ENCODE measurements at places on chromosomes 4 and X. TPM values are rescaled to one million over a fixed set of nuclear protein-coding genes. Genes with fewer than 3 reads are reported as not detected.

DNA sequence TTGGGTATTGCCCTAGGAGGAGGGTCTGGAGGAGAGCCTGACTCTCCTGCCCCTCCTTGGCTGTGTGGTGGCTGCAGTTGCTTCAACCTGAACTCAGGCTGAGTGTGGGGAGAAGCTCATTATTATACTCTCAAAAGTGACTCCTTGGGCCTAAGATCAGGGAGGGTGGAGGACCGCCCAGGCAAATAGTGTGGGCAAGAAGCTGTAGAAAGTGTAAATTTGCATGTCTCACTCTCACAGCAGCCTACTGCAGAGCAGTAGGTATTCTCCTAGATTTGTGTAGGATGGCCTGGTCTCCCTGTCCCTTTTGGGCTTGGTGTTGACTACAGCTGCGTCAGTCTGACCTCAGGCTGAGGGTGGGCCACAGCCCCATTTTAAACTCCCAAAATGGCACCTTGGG is 156.1 kb downstream of the ZNF330 start:
- peaks cover 6% of the 10 kb centered on the region for H3K36me3 ChIP-seq
- H3K4me1 ChIP-seq = no peaks in the 10 kb centered on the region
- no peak for DNase-seq
- H3K27ac ChIP-seq = no peak overlapping the region
- H3K27me3 ChIP-seq = no peaks in the 10 kb centered on the region
- no peak overlapping the region for H3K4me3 ChIP-seq

DNA sequence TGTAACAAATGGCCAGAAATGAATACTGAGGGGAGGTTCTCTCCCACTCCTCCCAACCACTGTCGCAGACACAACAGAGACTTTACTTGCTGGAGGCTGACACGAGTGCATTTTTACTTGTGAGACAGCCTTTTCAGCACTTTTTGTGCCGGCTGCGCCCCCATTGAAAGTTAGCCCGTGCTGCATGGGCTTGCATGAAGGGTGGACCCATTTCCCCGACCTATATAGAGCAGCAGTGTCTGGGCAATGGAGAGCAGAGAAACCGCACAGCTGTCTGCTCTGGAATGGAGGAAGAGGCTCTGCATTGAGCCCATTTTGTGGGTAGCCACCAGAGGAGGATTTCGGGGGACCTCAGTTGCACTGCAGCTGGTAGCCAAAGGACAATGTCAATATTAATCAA is 208.8 kb downstream of the UGT8 start:
- H3K4me3 ChIP-seq = no peak overlapping the region
- H3K27me3 ChIP-seq = no peaks in the 10 kb centered on the region
- H3K27ac ChIP-seq = no peak overlapping the region
- no peaks in the 10 kb centered on the region for H3K36me3 ChIP-seq
- no peak for DNase-seq

DNA sequence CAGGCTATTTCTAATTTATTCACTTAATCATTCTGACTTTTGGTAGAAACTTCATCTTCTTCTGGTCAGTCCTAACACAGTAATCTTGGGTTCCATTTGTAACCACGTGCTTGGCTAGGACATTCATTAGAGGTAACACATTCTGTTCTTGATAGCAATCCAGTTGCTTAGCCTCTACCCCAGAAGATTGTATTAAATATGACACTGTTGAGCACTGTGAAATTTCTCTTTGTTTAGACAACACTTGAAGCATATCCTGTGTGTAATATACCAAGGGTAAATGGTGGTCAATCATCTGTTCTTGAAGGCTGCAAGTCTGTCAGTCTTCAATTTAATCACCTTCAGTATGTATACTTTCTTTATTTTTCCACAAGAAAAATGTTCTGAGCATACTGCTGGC is 523.0 kb downstream of the ANKRD50 start:
- H3K4me1 ChIP-seq = no peaks in the 10 kb centered on the region
- no peaks in the 10 kb centered on the region for H3K36me3 ChIP-seq
- H3K27ac ChIP-seq = no peak overlapping the region
- H3K4me3 ChIP-seq = no peak overlapping the region

- H3K4me1 ChIP-seq = no peaks in the 10 kb centered on the region
- H3K36me3 ChIP-seq = no peaks in the 10 kb centered on the region
- no peak for DNase-seq
- H3K4me3 ChIP-seq = no peak overlapping the region
- H3K27ac ChIP-seq = no peak overlapping the region
- H3K27me3 ChIP-seq = peaks cover 16% of the 10 kb centered on the region
Observed at GRCh38 chr4:184142121-184143000, 75.3 kb downstream of the ENPP6 start.

DNA sequence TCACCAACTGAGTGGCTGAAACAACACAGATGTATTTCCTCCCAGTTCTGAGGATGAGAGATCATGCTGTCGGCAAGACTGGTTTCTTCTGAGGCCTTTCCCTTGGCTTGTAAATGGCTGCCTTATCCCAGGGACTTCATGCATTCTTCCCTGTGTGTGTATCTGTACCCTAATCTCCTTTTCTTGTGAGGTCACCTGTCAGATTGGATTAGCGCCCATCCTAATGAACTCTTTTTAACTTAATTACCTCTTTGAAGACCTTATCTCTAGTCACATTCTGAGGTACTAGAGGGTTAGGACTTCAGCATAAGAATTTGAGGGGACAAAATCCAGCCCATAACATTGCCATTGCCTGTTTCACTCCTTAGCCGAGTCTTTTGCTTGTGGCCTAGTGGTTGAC is 59.5 kb upstream of the TMEM150C start:
- no peaks in the 10 kb centered on the region for H3K36me3 ChIP-seq
- H3K27me3 ChIP-seq = peaks cover 7% of the 10 kb centered on the region
- DNase-seq = no peak
- no peak overlapping the region for H3K4me3 ChIP-seq
- H3K27ac ChIP-seq = no peak overlapping the region
- peaks cover 12% of the 10 kb centered on the region for H3K4me1 ChIP-seq

DNA sequence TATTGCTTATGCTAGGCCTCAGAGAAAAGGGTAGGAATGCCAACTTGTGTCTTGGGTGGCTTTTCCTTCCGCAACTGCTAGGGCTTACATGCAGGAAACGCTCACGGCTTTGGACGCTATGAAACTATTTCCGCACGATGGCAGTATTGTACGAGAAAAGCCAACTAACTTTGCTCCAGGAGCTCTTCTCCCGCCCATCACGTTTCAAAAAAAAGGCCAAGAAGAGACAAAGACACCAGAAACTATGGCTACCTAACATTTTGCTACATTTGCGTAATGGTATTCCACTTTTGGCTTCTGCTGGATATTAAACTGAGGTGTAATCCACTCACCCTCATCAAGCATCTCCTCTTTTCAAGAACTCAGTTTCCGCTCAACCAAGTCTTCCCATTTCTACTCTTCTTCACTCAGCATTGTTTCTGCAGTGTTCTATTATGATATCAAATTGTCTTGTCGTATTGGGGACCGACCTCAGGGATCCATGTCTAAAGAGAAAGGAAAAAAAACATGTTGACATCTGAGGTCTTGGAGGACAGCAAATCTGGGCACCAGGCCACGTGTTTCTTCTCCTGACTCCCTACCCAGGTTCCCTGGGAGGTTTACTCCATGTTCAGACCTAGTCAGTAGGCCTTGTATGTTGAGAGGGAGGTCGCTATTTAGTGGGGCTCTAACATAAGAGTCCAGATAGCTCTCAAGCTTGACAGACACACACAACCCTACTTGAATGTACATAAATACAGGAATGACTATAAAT is 239.4 kb upstream of the STK26 start:
- peaks cover 37% of the 10 kb centered on the region for H3K36me3 ChIP-seq
- H3K4me1 ChIP-seq = no peaks in the 10 kb centered on the region
- no peak overlapping the region for H3K27ac ChIP-seq
- no peak for DNase-seq
- H3K4me3 ChIP-seq = no peak overlapping the region

DNA sequence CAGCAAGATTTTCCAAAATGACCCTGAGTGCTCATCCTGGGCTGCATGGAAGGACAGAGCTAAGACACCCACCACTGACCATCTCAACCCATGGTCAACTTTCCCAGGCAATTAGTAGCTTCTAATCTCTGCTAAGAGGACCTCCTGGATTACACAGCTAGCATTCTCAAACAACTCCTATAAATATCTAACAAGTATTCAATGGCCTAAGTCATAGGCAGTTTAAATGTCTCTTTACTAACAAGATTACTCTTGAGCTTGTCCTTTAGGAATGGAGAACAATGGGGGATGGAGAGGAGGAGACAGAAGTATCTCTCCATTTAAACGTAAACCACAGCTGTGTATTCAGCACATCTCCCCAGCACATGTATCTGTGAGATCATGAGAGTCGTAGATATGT is 118.1 kb downstream of the WDFY3 start:
- H3K27ac ChIP-seq = no peak overlapping the region
- no peak for DNase-seq
- H3K4me3 ChIP-seq = no peak overlapping the region
- peaks cover 36% of the 10 kb centered on the region for H3K36me3 ChIP-seq
- H3K27me3 ChIP-seq = no peaks in the 10 kb centered on the region

GAGE1 gene
- total RNA-seq = not detected

DNA sequence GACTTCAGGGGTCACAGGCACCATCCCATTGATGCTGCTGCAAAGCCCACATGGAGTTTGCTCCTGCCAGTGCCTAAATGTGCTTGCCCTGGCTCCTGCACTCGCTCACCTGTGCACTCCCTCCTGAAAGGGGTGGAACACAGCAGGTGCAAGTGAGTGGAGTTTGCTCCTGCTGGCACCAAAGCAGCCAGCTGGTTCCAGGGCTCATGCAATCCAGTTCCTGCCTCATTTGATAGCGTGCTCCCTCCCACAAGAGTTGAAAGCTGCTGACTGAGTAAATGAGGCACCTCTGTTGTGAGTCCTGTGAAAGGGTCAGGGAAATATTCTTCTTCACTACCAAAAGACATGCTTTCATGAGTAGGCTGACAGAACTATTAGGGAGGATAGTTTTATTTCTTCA is 30.5 kb downstream of the CXCL8 start:
- no peak overlapping the region for H3K27ac ChIP-seq
- H3K4me3 ChIP-seq = no peak overlapping the region
- no peaks in the 10 kb centered on the region for H3K36me3 ChIP-seq
- H3K4me1 ChIP-seq = peaks cover 1% of the 10 kb centered on the region

GRCh38 chr4:184792334-184792733 is 33.4 kb downstream of the ACSL1 start:
- no peak for DNase-seq
- H3K27ac ChIP-seq = no peak overlapping the region
- peaks cover 22% of the 10 kb centered on the region for H3K27me3 ChIP-seq
- H3K4me3 ChIP-seq = no peak overlapping the region

GRCh38 chr4:174053895-174054294 is 229.6 kb downstream of the FBXO8 start:
- no peak for DNase-seq
- H3K4me1 ChIP-seq = no peaks in the 10 kb centered on the region
- no peak overlapping the region for H3K27ac ChIP-seq

GRCh38 chr4:165667969-165668368 is 205.1 kb upstream of the TLL1 start:
- DNase-seq = no peak
- no peaks in the 10 kb centered on the region for H3K36me3 ChIP-seq
- H3K4me1 ChIP-seq = peaks cover 7% of the 10 kb centered on the region
- no peak overlapping the region for H3K27ac ChIP-seq
- no peaks in the 10 kb centered on the region for H3K27me3 ChIP-seq
- no peak overlapping the region for H3K4me3 ChIP-seq

DNA sequence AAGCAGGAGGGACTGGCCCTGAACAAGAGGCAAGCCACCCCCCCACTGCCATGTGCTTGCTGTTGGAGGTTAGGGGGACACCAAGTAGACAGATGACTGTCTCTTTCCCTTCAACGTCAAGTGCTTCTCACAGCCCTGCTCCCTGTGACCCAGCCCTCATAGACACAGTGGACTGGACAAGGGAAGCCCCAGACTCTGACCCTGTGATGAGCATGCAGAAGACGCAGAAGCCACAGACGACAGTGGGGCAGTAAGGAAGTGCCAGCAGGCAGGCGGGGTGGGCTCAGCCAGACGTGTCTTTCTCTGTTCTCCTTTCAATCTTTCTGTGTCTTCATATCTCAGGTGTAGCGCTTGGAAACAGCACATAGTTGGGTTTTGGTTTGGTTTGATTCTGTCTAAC is 2.4 kb upstream of the L1CAM start:
- no peak overlapping the region for H3K4me3 ChIP-seq
- H3K36me3 ChIP-seq = no peaks in the 10 kb centered on the region
- no peak for DNase-seq
- H3K4me1 ChIP-seq = no peaks in the 10 kb centered on the region
- peaks cover 49% of the 10 kb centered on the region for H3K27me3 ChIP-seq
- no peak overlapping the region for H3K27ac ChIP-seq

DNA sequence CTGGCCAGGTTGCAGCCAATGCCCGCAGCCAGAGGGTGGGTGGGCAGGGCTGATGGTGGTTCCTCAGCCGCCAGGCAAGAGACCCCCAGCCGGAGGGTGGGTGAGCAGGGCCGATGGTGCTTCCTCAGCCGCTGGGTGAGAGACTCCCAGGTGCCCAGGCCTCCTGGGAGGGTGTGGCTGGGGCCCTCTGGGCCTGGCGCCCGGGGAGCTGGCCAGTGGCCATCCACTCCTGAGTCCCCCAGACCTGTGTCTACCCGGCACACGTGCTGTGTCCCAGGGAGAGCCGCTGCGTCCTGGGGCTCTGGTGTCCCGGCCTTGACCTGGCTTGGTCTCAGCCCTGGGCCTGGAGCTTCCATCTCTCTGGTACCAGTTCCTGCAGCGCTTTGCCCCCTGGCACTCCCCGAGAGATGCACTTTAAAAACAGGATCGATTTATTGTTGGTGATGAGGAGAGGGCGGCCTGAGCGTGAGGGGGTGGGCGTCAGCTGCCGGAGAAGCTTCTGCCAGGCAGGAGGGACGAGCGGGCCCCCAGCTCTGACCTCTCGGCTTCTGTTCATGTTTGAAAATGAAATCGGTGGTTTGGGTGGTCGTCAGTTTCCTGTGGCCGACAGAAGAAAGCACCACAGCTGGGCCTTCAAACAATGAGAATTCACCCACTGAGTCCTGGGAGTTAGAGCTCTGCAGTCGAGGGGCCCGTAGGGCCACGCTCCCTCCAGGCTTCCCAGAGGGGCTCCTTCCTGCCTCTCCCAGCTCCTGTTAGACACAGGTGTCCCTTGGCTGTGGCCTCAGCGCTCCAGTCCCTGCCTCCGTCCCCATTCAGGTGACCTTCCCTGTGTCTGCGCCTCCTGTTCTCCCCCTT is 6.5 kb downstream of the DOK7 start:
- no peak for DNase-seq
- H3K4me3 ChIP-seq = no peak overlapping the region
- H3K36me3 ChIP-seq = no peaks in the 10 kb centered on the region
- peaks cover 37% of the 10 kb centered on the region for H3K27me3 ChIP-seq
- H3K4me1 ChIP-seq = no peaks in the 10 kb centered on the region

DNA sequence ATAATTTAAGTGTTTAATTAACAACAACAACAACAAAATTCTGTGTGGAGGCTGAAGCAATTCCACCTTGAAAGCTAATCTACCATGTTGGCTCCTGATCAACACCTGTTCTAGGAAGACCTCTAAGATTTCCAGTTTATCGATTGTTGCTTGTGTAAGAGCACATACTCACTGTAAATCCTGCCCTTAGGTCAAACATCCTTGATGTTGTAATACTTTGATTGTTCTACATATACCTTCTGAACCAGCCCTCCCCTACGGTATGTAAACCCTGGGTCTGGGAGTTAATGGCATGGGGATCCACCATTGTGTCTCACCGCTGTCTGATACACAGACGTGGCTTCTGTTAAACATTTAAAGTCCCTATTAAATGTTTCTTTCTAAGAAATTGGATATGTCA is 73.2 kb downstream of the RASL11B start:
- no peak for DNase-seq
- H3K4me1 ChIP-seq = peaks cover 30% of the 10 kb centered on the region
- no peaks in the 10 kb centered on the region for H3K36me3 ChIP-seq
- H3K4me3 ChIP-seq = no peak overlapping the region

ATP7A gene
- total RNA-seq = 12.3 TPM
